ENCODE measurements at places on chromosomes 7 and 10.
A peak's percentile ranks its signal among the peaks of the same experiment; 100 is the strongest.

DNA sequence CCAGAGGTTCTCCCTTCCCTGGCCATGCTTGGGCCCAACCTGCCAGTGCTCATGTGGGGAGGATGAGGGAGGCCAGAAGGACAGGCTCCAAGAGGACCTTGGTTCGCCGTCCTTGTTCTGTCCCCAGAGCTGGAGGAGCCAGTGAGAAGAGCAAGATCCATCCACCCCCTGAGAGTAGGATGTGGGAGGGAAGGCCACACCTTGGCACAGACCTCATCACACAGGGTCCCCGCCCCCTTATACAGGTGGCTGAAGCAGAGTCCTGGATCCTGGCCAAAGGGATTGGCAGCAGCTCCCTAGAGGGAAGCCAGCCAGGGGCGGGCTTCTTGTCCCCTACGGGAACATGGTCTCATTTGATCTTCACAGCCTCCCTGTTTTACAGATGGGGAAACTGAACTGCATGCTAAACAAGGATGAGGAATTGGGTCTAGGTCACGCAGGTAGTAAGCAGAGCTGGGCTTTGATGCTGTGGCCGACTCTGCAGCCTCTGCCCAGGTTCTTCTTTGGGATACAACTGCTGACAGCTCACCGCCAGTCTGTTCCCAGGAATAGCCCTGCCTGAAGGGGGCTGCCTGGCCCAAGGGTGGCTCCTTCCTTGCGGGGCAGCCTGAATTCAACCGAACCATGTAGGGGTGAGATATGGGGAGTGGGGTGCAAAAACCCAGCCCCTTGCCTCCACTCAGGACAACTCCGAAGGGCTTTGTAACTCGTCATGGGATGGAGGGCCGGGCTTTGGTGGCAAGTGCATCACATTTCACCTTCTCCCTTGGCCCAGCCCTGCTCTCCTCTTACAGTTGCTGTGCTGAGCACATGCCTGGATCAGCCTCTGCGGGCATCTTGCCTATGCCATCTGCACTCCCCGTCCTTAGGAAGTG is 62.2 kb upstream of the KDM7A start:
- no peak for DNase-seq

DNA sequence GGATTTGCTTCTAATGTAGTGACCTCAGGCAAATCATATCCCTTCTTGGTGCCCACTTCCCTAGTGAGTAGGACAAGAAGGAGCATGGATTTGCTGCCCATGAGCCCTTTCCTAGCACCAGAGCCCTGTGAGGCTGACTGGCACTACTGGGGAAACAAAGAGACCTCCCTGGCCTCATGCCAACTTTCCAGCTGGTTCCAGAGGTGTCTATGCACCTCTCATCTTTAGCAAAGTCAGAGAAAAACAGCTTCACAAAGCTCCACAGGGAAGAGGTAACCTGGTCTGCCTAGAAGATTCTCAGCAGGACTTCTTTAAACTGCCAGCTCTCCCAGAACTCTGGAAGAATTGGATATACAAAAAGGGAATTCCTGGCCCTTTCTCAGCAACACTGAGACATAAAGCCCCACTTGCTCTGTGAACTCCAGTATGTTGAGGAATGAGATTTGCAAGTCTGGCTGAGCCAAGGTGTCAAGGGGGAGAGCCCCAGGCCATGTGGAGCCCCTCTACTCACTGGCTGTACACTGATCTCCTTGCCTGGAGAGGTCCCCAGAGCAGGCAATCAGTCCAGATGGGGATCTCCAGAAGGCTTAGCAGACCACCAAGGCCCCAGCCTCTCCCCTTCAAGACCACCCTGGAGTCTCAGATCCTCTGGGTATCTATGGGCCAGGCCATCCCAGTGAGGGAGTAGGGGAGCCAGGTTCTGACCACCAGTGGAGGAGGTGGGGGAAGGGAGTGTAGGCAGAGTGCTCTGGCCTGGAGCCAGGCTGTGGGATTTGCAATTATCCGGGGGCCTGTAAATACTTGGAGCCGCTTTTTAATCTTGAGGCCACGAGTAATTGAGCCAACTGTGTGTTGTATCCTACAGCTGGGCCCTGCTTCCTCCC is 24.4 kb upstream of the RBM20 start:
- DNase-seq: no peak

- DNase-seq: no peak
Observed at GRCh38 chr7:50304129-50304910, at the start of gene IKZF1. IKZF1 (plus strand) TSS chr7:50304716; CDS start chr7:50319062, 14,346 bp downstream.

GRCh38 chr7:114468844-114469243 is 54.2 kb downstream of the FOXP2 start:
- DNase-seq: no peak

DNA sequence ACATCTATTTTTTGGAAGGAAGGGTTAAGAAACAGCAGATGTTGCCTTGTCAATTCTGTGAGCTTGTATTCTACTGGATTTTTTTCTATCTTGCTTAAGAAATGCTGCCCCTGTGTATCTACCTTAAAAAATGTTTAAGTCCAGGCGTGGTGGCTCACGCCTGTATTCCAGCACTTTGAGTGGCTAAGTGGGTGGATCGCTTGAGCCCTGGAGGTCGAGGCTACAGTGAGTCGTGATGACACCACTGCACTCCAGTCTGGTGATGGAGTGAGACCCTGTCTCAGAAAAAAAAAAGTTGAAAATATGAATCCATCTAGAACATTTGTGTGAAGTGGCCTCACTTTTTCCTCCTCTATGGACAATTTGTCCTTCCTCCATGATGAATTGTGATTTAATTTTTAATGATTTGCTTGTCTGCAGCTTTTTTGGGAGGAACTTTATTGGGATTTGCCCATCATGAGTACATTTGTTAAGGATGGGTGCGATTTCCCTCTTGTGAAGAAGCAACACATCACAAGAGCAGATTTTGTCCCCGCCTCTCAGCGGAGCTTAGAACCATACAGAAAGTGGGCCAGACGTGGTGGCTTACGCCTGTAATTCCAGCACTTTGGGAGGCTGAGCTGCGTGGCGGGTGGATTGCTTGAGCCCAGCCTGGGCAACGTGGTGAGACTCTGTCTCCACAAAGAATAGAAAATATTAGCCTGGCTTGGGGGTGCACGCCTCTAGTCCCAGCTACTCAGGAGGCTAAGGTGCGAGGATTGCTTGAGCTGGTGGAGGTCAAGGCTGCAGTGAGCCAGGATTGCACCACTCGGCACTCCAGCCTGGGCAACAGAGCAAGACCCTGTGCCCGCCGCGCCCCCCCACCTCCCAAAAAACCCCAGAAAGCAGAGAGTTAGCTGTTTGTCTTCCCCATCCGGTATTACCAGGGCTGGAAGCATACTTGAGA is 57.7 kb downstream of the DNAJB6 start:
- no peak for DNase-seq

GRCh38 chr10:59801171-59801570 is 47.9 kb upstream of the MRLN start:
- no peak for DNase-seq

GRCh38 chr10:84546609-84547008 is 218.2 kb downstream of the CCSER2 start:
- no peak for DNase-seq

- no peak for DNase-seq
Observed at GRCh38 chr7:151568956-151569940, 49.6 kb upstream of the RHEB start.

- DNase-seq: no peak
Observed at GRCh38 chr10:5619362-5620211, 46.8 kb downstream of the ASB13 start.

DNA sequence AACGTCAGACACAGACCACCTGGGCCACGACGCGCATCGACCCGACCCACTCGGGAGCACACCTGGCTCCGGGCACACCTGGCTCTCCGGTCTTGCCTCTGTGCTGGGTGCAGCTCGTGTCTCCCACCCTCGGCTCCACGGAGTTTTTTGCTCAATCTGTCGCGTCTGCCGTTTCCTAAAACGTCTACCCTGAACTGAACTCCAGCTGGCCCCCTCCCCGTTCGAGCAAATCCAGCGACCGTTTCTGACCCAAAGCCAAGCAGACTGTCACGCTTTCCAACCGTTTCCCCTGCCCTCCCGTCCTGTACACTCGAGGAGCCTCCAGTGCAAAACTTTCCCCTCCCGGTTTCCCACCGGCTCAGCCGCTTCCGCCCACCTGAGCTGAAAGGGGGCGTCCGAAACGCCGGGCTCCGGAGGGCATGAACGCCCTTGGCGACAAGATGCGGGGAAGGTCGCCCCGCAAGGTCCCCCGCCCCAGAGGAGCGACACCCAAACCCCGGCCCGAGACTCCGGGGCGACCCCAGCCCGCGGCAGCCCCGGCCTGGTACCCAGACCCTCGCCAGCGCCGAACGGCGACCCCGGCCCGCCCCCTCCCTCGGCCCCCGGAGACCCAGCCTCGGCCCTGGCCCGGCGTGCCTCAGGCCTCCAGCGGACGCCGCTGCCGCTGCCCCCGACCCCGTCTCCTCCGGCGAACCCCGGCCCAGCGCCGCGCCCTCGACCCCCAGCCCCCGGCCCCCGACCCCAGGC is 557 bp downstream of the CYTH3 start:
- DNase-seq: peak; percentile 25

DNA sequence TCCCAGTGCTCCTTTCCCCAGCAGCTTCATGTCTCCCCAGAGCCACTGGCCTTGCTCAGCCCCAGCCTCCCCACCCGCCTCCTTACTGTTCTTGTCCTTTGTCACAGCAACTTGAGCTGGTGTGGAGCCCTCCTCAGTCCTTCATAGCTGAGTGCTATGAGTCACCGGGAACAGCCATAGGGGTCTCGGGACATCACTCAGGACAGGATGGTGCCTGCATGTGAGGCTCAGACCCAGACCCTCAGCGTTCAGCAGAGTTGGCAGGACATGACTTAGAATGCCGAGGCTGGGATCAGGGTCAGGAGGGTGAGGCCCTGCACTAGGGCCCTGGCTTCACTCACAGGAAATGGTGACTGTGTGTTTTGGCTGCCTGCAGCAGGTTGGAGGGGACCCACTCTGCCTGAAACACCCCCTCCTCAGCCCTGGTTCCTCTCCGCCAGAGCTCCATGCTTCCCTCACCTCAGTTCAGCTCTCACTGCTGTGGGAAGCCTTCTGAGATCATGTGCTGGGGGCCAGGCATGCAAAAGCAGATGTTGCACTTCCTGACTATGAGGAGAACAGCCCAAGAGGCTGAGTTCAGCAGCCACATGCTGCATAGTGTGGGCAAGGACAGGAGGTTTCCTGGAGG is 40.7 kb upstream of the GJD4 start:
- no peak for DNase-seq

GRCh38 chr10:116931806-116932205 is 73.2 kb downstream of the SHTN1 start:
- no peak for DNase-seq

DNA sequence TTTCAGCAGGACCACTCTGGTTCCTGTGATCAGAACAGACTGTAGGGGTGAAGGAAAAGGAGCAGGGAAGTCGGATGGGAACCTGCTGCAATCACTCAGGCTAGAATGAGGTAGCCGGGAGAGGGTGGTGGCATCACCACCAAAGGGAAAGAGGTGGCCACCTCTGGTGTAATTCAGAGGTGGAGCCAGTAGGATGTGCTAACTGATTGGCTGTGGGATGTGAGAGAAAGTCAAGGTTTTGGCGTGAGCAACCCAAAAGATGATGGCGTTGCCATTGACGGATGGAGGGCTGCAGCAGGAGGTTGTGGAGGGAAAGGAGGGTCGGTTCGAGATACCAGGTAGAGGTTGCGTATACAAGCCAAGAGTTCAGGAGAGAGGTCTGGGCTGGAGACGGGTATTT is 7.4 kb upstream of the VSIR start:
- no peak for DNase-seq

Data from A549 (cell line).